ENCODE measurements at places on chromosomes 13 and 19.
A peak's percentile ranks its signal among the peaks of the same experiment; 100 is the strongest.

DNA sequence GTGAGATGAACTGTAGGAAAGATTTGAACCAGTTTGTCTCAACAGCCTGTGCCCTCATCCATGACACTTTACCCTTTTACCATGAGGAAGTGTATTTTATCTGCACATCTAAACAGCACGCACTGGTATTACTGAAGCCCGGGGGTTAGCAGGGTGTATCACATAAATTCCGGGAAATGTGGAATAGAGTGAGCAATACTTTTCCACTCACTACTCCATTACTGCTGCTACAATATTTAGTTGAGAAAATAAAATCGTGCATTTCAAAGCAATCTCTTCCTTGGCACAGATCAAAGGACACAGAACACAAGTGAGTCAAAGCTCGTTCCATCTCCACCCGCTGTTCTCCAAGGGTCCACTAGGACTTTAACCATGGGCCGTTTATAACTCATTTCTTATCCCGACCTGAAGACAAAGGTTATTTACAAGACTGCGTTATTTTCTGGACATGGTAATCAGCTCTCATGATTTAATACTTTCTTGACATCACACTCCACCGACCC is 35.2 kb downstream of the STK24 start:
- peak; percentile 35 for DNase-seq

DNA sequence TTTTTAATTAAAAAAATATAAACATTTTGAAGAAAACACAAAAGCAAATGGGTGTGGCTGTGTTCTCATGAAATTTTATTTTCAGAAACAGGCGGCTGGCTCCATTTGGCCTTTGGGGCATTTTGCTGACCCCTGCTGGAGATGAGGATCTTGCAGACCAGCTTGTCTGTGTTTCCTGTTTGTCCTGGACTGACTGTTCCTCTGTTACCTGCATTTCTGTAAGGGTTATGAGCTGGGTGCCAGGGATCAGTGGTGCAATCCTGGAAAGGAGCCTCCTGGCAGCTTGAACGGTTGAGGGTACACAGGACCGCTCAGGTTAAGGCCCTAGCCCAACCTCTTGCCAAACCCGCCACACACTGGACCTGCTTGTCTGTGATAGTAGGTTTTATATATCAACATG is 49.9 kb downstream of the ZNF787 start:
- no peak for DNase-seq

DNA sequence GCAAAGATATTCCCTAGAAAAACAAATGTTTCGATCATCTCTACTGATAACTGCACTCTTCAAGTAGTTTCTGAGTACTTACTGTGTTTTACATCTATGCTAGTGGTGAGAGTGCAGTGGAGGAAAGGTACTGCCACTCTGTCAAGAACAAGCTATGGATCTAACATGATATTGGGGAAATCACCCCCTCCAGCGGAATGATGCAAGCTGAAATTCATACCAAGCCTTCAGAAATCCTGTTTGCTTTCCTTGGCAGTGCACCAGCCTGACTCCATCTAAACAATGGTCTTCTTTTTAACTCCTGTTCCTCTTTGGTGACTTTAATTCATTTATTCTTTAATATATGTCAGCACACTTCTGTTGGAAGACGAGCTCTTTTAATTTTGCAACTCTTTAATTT is 238.0 kb downstream of the PCDH9 start:
- no peak for DNase-seq

GRCh38 chr19:39308531-39309304 is 11.9 kb downstream of the LRFN1 start:
- DNase-seq: no peak

- DNase-seq: no peak
These were observed 16.1 kb downstream of the SBK2 start for GRCh38 chr19:55520691-55521292.

GRCh38 chr13:29702912-29703351 is 107.4 kb upstream of the SLC7A1 start:
- DNase-seq: peak; percentile 92

- peak; percentile 3 for DNase-seq
These were observed 762 bp downstream of the ZNF45 start for GRCh38 chr19:43934055-43934984.

- DNase-seq: no peak
These were observed 484.5 kb downstream of the COG6 start for GRCh38 chr13:40139896-40140520.

DNA sequence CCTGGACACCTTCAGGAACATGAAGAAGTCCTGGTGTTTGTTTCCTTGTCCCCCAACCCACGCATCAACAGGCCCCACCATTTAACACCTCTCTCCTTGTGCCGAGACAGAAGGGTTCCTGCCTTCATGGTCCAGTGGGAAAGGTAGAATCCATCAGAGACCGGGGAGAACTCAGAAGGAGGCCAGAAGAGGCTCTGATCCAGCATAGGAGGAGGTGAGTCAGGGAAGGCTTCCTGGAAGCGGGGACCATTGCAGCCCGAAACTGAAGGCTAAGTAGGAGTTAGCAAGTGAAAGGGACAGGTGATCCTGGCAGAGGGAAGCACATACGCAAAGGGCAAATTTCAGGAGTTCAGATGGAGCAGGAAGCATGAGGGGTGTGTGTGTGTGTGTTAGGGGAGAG is 484 bp downstream of the ICAM3 start:
- no peak for DNase-seq

- DNase-seq: peak; percentile 88
These were observed 19.7 kb upstream of the ERCC5 start for GRCh38 chr13:102825921-102826706.

GRCh38 chr19:39448271-39448670 is 2.9 kb downstream of the SUPT5H start:
- peak; percentile 70 for DNase-seq

DNA sequence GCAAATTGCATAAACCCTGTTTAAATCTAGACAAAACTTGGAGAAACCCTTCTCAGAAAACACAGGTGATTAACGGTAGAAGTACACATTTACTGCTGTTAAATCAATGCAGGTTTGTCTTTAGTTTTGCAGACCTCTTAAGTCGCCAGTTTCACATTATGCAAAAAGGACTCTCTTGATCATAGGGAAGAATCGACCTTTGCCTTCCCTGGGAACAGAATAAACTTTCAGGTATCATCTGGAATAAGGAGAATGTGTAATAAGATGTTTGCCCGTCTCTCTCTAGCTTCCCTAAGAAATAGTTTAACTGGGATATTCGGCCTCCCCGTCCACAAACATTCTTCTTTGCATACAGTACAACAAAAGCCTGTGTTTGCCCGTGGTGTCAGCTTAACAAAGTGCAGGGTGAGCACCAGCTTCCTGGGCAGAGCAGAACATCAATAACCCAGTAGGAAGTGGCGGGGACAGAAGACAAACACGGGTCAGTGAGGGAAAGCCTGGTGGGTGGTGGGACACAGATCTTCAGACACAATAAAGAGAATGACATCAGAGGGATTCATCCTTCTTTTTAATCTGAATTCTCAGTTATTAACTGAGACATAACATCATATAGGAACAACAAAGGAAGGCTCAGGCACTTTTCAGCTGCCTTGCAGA is 1077.7 kb upstream of the SLC10A2 start:
- DNase-seq: no peak

DNA sequence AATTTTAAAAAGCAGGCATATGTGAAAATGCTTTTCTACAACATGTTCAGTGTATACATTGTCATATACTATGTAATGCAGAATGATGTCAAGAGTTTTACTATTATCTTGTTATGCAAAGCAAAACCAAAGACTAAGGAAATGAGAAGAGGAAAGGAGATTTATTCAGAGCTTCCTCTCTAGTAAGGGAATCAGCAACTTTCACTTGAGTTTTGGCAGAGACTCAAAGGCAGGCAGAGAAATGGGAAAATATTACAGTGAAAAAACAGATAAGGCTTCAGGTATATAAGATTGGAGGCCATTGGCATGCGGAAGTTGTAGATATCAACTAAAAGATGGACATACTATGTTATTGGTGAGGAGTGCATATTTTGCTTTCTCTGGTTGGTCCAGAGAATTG is 512.0 kb upstream of the PCDH20 start:
- DNase-seq: no peak

- peak; percentile 68 for DNase-seq
These were observed 6.6 kb downstream of the ISOC2 start for GRCh38 chr19:55454787-55455243.

DNA sequence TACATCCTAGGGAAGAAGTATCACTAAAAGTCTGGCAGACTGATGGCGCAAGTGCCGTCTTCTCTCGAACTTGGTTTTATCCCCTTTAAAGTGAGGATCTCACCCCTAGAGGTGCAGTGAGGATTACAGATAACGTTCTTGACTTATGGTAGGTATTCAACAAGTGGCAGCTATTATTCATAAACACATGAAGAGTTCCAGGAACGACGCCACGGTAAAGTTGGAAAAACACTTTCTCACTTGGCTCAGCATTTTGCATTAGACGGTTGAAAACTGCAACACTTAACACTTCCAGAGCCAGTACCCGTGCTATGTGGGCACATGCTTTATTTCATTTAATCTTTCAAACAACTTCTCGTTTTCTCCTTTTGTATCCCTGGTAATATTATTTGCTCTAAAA is 8.7 kb downstream of the PROZ start:
- no peak for DNase-seq

- peak; percentile 17 for DNase-seq
These were observed 4.0 kb downstream of the EBI3 start for GRCh38 chr19:4233282-4233853.

Data from AG08395 (cell line).